ENCODE measurements at places on chromosomes 16 and 17.

DNA sequence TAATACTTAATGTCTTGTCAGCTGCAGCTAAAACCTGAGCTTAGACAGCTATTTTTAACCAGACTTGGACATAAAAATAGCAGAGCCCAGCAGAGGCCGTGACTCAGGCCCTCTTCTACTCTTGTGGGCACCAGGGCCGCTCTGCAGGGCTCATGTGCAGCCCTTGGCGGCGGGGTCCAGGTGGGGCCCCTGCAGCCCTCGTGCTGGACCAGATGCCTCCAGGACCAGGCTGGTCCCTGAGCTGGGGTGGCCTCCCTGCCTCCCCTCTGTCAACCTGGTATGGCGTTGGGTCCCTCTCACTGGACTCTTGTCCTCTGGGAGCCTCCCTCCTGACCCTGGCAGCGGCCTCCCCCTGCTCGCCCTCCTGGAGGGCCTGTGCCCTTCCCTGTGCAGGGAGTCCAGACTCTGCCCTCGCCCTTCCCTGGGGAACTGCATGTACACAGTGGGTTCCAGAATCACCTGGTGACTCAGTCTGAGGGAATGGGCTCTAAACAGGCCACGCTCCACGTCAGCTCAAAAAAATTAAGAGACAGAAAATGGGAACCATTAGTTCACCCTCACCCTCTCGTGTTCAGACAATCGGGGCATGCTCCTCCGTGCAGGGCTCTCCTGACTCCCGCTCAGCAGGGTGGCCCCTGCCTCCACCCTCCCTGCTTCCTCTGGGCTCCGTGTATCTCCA lies 9.7 kb downstream of the CDK5R1 start:
- DNase-seq, result no peak

DNA sequence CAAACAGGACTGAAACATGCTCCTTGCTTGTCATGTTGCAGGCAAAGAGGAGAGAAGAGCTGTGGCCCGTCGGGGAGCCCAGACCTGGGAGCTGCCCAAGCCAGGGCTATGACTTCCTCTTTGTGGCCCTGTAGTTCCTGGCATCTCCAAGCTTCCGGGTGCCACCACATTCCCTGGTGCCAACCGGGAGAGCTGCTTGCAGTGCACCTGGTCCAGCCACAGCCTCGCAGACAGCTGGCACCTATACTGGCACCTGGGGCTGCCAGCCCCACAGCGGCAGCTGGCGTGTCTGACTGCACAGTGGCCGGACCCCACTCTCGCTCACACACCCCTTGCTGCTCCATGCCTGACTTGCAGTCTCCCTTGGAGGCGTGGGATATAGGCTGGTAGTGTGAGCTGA lies 37.1 kb upstream of the FOXJ1 start:
- DNase-seq, result no peak

GRCh38 chr16:66176111-66176510 lies 190.4 kb upstream of the CDH5 start:
- DNase-seq, result no peak

DNA sequence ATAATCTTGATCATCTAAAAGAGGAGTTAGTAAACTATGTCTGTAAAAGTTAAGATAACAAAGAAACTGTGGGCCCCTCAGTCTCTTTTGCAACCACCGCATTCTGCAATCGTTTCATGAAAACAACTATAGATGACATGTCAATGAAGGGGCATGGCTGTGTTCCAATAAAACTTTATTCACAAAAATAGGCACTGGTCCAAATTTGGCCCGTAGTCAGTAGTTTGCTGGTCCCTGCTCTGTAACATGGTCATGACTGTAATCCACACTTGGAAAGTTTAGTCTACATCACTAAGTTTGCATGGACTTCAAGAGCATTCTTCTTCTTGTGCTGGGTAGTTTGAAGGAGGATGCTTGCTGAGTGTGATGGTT lies 299.3 kb upstream of the PSMD7 start:
- DNase-seq, result no peak

GRCh38 chr17:42110301-42111264 lies 1.9 kb downstream of the DHX58 start:
- DNase-seq, result no peak

DNA sequence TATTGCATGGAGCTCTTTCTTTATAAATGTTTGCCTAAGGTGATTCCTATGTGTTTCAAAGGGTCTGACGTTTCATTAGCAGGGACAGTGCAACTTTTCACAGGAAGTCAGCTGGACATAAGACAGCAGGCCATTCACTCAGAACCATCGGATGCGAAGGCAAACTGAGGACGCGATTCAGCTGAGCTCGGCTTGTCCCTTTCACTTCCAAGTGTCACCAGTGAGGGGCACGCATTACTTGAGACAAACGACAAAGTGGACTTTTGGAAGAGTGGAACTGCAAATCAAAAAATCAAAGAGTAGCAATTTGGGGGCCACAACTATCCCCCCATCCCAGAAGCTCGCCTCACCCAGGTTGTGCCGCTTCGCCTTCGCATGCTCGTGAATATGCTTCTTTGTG lies 14.6 kb downstream of the USP22 start:
- DNase-seq, result no peak

DNA sequence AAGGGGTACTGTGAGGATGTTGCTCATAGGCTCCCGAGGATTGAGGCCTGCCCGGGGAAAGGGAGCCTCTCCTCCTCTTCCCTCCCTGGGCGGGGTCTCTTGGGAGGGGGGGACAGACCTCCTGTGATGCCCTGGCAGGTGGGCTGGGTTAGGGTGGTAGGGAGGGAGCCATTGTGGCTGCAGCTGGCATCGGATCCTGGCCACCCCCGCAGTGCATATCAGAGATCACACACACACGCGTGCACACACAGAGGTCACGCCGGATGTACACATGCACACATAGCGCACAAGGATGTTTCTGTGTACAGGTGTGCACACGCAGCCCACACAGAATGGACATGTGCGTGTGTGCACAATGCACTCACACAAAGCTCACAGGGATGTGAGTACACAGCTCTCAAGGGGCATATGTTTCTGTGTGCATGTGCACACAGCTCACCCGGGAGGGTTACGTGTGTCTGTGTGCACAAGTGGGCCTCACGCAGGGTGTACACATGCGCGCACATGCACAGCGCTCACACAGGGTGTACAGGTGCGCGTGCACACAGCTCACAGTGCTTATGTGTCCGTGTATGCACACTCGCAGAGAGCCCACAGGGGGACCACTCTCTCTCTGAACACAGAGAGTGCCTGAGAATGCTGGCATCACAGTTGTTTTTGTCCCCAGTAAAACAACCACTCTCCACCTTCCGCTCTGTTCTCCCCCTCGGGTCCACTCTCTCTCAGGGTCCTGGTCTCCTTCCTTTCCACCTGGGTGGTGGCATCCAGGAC lies 2.4 kb downstream of the GJD3 start:
- DNase-seq, result no peak

DNA sequence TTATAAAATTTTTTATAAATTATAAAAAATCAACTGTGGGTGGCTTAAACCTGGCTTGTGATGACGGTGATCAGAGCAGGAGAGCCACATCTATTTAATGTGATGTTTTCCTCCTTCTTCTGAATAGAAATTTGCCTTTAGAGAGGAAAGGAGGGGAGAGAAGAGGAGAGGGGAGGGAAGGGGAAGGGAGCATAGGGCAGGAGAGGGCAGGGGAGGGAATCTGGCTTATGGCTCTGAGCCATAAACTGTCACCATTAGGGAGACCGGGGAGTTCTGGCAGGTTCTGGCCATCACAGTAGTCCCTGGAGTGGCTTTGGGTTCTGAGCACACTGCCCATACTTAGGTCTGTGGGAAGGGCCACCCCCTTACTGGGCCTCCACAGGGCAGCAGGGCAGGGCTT lies 167.8 kb downstream of the ENGASE start:
- DNase-seq, result no peak

- DNase-seq, result no peak
Measured at GRCh38 chr17:21167303-21167702, 40.5 kb downstream of the DHRS7B start.

DNA sequence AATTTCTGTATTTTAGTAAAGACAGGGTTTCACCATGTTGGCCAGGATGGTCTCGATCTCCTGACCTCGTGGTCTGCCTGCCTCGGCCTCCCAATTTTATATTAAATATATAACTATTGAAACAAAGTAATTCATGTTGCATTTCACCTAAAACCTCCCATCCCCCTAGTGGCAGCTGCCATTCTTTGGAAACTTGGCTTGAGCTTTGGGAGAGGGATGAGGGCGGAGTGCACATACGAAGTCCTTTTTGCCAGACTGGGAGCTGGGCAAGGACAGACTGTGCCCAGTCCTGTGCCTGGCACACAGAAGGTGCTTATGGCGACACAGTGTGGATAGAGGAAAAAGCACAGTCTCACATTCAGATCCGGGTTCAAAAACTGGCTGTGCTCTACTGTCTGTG lies 83.8 kb downstream of the NETO2 start:
- DNase-seq, result no peak

DNA sequence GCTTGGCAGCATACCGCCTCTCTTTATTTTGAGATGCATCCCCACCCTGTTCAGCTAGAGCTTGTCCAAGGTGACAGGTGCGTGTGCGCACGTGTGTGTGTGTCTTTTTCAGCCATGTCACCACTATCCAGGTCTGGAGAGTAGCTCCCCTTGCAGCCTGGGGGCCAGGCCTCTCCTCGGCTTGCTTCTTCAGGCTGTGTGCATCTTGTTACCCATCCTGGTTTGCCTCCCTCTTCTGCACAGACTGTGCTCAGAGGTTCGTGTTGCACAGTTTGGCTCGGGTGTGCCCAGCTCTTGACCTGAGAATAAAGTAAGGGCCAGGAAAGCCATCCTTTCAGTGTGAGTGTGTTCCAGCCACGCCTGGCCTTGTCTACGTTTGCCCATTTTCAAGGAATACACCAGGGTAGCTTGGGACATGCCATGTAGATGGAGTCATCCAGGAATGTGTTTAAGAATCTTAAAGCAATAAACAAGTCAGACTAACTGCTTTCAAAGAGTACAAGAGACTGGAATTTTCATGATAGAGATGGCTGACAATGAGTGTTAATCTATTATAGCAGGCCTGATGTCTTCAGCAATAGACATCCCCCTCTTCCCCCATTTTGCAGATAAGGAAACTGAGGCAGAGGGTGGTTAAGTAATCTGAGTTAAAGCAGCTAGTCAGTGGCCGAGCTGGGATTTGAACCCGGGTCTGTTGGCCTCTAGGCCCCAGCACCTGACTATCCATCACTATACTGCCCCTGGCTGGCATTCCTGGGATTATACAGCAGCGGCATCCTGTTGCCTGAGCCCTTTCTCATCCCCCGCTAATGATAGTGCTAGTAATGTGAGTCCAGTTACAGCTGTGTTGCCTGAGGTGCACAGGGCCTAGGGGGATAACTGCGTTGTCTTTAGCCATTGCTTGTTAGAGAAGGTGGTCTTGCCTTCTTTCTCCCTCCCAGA lies 77.9 kb downstream of the KSR1 start:
- DNase-seq, result no peak

DNA sequence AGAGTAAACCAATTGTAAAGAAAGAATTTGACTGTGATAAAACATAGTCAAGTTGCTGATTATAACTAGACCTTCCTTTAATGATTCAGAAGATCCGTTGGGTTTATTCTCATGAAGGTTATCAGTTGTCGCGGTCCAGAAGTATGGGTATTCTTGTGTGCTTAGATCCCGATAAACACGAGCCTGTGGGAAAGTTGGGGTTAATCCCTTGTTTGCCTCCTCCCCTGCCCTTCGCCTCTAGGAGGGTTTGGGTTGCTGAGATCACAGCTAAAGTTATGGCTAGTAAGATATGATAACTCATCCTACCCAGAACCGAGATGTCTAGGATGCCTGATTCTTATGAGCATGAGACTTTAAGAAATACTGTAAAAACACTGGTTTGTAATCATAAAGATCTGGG lies 66.8 kb downstream of the GPRC5B start:
- no peak for DNase-seq

GRCh38 chr16:9536905-9537304 lies 445.5 kb downstream of the HAPSTR1 start:
- no peak for DNase-seq

DNA sequence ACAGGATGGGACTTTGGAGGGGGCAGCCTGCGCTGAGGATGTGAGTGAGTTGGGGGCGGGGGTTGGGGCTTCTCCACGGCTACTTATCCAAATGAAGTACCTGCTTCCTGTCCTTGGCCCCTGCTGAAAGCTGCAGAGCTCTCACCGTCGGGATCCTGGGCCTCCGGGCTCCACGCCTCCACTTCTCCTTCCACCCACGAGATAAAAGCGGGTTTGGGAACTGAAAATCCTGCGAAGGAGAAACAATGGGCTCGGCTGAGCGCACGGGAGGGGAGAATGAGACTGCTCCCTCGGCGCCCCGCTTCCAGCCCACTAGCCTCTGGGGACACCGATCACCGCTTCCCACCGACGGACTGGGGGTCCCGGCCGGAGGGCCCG lies 486 bp downstream of the ZNF785 start:
- no peak for DNase-seq

DNA sequence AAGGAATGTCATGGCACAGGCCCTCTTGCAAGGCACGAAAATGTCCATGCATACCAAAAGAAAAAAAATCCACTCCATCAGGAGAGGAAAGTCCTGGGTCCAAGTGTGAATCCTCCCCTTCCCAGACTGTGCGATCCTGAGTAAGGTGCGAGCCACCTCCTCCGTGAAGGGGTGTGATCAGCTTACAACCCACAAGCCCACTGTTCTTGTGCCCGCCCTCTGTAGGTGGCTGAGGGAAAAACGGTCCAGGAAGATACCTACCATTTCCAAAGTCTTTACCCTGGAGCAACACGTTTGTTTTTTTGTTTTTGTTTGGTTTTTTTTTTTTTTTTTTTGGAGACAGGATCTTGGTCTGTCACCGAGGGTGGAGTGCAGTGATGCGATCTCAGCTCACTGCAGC lies 116.5 kb downstream of the ZNF423 start:
- DNase-seq, result no peak

DNA sequence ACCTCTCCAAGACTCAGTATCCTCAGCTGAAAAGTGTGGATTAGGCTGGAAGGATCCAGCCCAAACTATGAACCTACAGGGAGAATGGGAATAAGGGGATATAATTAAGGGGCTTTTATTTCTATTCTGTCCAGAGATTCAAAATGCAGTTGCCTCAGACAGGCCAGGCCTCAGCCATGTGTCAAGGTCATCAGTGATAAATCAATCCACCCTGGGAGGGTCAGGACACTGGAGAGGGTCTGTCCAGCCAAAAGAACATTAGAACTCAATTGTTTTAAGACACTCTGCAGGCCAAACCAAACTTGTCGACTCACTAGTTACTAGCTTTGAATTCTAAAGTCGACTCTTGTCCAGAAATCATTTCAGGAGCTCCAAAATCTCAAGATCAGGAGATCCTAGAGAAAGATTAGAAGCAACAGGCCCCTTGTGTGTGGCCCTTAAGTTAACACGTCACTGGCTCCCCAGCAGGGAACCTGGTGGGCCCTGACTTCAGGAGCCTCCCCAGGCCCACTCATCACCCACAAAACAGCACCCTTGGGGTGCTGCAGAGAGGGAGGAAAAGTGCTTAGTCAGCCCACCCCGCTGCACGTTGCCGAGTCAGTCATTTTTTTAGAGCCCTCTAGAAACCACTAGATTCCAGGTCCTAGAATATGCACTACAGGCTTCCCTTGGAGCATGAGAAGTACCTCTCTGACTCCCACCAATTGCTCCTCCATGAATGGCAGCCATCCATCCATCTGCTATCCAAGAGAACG lies 156.8 kb downstream of the XYLT1 start:
- DNase-seq, result no peak
